NCI-H524 treated with DMSO at 0.1 percent for 48 hours (cell line): ENCODE measurements at places on chromosomes 16 and 17.

GRCh38 chr16:30185683-30186421 lies 2.5 kb downstream of the CORO1A start:
- DNase-seq: no peak

DNA sequence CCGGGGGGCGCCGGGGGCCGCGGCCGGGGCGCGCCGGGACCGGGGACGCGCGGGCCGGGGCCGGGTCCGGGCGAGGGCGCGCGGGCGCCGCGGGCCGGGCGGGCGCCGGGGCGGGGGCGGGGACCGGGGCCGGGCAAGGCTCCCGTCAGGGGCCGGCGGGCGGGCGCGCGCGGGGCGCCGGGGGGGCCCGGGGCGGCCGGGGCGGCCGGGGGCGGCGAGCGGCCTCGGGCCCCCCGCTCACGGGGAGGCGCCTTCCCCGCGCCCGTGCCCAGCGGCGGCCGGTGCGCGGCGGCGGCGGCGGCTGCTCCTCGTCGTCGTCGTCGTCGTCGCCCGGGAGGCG lies 563 bp downstream of the ZCCHC14 start:
- DNase-seq: no peak

- no peak for DNase-seq
Measured at GRCh38 chr17:16474012-16474725, 17.8 kb downstream of the LRRC75A start.

GRCh38 chr17:9644910-9645751 lies at the start of gene USP43:
Gene USP43 (plus strand): TSS chr17:9645517. CDS start chr17:9645633, 116 bp downstream.
- peak; percentile 54 for DNase-seq

DNA sequence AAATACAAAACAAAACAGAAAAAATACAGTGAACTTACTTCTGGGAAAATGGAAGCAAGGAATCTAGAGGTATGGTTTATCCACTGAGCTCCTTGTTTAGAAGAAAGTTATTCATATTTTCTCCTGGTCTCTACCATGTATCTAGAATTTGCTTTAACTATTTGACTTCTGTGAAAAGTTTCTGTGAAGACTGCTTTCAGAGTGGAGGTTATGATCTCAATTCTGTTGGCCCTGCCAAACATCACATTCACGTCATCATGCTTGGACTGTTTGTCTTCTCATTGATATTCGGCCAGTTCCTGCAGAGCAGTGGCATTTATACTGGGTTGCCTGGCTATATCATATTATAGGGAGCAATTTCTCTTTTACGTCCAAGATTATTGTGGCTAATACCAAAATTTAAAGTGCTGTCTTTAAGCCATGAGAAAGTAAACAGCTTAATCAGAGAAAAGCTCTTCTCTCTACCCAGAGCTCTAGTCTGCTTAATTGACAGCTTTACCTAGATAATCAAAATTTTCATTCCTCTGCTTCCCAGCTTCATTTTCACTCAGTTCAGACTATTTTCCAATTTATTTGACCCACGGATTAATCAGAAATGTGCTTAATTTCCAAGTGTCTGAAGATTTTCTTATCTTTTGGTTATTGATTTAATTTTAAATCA lies at the start of gene ABCA8:
Gene ABCA8, minus strand, starts transcription at position 212 of the 661 bp plus-strand sequence. CDS start 13,358 bp downstream, outside the sequence.
- DNase-seq: no peak

DNA sequence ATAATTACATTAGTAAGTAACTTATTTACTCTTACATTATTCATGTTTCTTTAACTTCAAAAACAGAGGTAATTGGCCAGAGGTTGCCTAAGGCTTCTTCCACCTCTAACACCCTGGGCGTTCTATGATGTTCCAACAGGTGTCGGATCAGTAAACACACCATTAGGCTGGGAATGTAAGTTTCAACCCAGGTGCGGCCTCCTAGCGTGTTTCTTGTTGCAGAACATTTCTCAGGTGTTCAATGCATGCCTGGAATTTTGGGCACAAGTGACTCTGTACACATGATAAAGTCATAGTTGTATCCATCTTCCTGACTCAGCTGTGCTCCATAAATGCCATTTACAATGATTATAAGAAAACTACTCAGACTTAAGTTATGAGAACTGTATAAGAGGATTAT lies 1.0 kb downstream of the KRTAP2-2 start:
- no peak for DNase-seq

DNA sequence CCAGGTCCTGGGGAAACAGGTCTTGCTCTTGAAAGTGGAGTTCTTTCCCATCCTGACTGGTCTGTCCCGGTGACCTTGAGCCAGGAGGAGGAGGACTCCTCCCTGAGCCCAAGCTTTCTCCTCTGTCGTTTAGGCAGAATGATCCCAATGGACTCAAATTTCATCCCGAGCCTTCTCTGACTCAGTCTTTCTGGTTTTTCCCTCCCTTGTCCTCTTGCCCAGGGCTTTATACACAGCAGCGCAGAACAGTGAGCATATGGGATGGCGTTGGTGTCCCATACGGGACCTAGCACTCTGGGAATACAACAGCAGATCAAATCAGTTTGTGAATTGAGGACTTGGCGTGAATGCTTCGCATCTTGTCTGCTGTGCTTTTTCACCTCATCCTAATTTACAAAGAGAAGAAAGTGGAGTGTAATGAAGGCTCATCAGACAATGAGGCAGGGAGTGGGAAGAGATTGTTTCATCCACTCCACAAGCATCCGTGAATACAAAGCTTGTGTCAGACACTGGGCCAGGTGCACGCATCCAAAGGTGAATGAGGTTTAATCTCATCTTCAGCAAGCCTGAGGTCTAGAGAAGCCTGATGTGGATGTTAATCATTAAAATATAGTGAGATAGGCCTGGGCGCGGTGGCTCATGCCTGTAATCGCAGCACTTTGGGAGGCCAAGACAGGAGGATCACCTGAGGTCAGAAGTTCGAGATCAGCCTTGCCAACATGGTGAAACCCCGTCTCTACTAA lies 1.1 kb upstream of the XYLT1 start:
- DNase-seq: no peak
